Brain microvascular endothelial cell (primary cell): ENCODE measurements at places on chromosomes 1 and 21.
A peak's percentile ranks its signal among the peaks of the same experiment; 100 is the strongest.

DNA sequence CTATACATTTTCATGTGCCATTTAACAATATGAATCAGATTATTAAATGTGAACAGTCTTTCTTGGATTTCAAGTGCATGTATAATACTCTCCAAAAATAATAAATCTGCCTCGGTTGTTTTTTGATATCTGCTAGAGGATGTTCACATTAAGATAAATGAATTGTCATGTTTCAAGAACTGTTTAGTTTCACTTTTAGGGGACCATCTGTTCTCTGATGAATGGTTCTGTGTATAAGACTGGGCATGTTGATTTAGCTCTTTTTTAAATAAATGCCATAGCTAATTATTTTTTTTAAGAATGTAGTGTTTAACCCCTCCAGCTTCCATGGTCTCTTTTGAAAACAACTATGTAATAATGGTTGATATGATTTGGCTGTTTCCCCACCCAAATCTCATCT is 1245.1 kb upstream of the ADGRL4 start:
- DNase-seq, result no peak

GRCh38 chr1:39391691-39392679 is 99.5 kb upstream of the BMP8A start:
- DNase-seq, result peak; percentile 87

DNA sequence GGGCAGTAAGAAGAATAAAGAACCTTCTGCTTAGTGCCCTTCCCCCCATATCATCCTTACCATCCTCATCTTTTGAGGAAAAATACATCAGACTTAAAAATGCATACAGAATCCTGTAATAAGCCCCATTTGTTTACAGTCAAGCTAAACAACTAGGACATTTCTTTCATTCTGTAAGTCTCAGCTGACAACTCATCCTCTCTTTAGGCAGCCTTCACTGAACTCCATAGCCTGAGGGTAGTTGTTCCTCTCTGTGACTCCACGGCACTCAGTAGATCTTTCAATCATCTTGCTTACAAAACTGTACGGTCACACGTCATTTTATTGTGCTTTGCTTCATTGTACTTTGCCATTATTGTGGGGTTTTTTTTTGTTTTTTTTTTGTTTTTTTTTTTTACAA is 82.5 kb downstream of the NRIP1 start:
- DNase-seq, result no peak

GRCh38 chr21:44395260-44395659 is 41.8 kb downstream of the TRPM2 start:
- DNase-seq, result no peak

DNA sequence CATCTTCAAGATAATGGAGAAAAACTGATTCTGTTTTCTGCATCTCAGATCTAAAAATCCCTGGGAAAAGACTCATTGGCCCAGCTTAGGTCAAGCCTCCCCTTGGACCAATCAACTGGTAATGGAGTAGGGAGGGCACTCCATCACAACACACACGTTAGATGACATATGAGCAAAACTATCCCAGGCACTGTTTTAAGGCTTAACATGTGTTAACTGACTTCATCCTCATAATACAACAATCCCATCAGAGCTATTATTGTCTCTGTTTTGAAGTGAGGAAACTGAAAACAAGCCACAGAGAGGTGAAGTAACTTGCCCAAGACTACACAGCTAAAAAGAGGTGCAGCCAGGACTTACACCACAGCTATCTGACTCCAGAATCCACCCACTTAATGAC is 14.7 kb upstream of the CITED4 start:
- DNase-seq, result no peak

GRCh38 chr1:55571767-55572166 is 356.6 kb upstream of the USP24 start:
- no peak for DNase-seq

- peak; percentile 35 for DNase-seq
Observed at GRCh38 chr1:85496941-85497582, 32.1 kb upstream of the DDAH1 start.
